ENCODE measurements at places on chromosomes 1 and 21.

DNA sequence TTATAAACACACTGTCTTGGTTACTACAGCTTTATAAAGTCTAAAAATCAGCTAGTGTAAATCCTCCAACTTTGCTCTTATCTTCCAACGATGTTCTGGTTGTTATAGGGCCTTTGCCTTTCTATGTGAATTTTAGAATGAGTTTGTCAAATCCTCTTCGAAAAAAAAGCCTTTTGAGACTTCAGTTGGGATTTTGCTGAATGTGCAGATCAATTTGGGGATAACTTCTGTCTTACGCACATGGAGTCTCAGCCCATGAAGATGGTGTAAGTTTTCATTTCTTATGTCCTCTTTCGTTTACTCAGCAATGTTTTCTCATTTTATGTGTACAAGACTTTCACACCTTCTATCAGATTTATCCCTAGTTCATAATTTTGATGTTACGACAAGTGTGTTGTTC, 64.8 kb upstream of the ADARB1 start:
- H3K27me3 ChIP-seq: peaks cover 36% of the 10 kb centered on the region
- no peaks in the 10 kb centered on the region for H3K36me3 ChIP-seq
- H3K4me1 ChIP-seq: peaks cover 54% of the 10 kb centered on the region
- H3K4me3 ChIP-seq: no peak overlapping the region

GRCh38 chr1:172895761-172896160, 155.0 kb downstream of the TNFSF18 start:
- DNase-seq: no peak
- H3K36me3 ChIP-seq: no peaks in the 10 kb centered on the region
- peaks cover 7% of the 10 kb centered on the region for H3K4me1 ChIP-seq
- H3K4me3 ChIP-seq: no peak overlapping the region
- H3K27me3 ChIP-seq: peaks cover 51% of the 10 kb centered on the region

- no peaks in the 10 kb centered on the region for H3K4me1 ChIP-seq
- H3K4me3 ChIP-seq: no peak overlapping the region
- no peaks in the 10 kb centered on the region for H3K36me3 ChIP-seq
- no peak for DNase-seq
Measured at GRCh38 chr1:216627252-216627651, 96.0 kb downstream of the ESRRG start.

GRCh38 chr1:113987259-113987658, 8.0 kb downstream of the OLFML3 start:
- H3K4me3 ChIP-seq: no peak overlapping the region
- peaks cover 32% of the 10 kb centered on the region for H3K36me3 ChIP-seq
- no peak overlapping the region for H3K27ac ChIP-seq
- peaks cover 10% of the 10 kb centered on the region for H3K27me3 ChIP-seq
- no peak for DNase-seq

GRCh38 chr1:63262459-63262770, 60.0 kb upstream of the FOXD3 start:
- no peak overlapping the region for H3K27ac ChIP-seq
- no peak overlapping the region for H3K4me3 ChIP-seq

GRCh38 chr21:33760641-33761440, 118.5 kb downstream of the ITSN1 start:
- peak overlapping the region; percentile 79 for H3K27ac ChIP-seq
- no peak overlapping the region for H3K4me3 ChIP-seq
- DNase-seq: no peak
- peaks cover 58% of the 10 kb centered on the region for H3K36me3 ChIP-seq
- H3K4me1 ChIP-seq: peaks cover 7% of the 10 kb centered on the region

DNA sequence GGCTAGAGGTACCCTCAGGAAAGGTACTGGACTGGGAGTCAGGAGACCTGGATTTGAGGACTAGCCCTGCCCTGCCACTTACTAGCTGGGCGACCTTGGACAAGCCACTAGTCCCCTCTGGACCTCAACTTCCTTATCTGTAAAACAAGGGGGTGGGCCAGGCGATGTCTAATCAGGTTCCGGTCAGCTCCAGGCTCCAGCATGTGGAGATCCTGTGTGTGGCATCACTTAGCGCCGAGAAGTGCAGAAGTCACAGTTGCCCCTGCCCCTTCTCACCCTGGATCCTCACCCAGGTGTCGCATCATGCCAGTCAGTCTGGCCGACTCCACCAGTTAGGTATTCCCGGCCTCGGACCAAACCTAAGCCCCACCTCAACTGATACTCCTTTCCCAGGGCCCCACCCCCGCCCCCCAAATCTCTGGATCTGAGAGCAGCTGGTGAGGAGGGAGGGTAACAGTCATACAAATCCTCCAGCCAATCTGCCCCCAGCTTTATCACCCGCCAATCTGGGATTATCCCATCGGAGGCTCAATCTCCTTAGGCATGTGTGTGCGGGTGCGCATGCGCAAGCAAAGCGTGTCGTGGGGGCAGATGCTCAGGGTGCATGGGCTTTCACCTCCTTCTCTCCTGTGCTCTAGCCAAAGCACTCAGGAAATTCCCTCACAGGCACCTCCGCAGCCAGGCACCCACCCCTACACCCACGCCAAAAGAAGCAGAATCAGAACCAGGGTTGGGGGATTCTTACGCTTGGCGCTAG, 5.4 kb downstream of the CELF3 start:
- DNase-seq: no peak
- peaks cover 7% of the 10 kb centered on the region for H3K4me1 ChIP-seq
- H3K36me3 ChIP-seq: no peaks in the 10 kb centered on the region
- no peak overlapping the region for H3K4me3 ChIP-seq
- H3K27me3 ChIP-seq: peaks cover 25% of the 10 kb centered on the region
- no peak overlapping the region for H3K27ac ChIP-seq

DNA sequence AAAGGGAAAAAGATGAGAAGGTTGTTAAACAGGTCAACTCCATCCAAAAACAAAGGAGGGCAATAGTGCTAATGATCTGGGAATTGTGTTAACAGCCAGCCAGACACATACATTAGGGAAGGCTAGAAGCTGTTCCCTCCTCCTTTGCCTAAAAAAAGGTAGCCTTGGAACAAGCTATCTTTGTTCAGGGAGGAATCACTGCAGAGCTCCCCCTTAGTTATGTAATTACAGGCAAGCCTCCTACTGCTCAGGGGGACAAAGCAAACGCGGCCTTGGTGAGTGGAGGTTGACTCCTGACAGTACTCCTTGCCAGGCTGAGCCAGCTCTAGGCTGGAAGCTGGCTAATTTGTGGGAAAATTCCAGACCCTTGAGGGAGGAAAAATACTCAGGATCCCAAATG, 97.6 kb downstream of the VAV3 start:
- peaks cover 4% of the 10 kb centered on the region for H3K27me3 ChIP-seq
- H3K4me1 ChIP-seq: peaks cover 11% of the 10 kb centered on the region
- DNase-seq: no peak
- H3K27ac ChIP-seq: peak overlapping the region; percentile 46
- H3K36me3 ChIP-seq: peaks cover 5% of the 10 kb centered on the region
- no peak overlapping the region for H3K4me3 ChIP-seq

GRCh38 chr1:199746666-199747384, 280.7 kb upstream of the NR5A2 start:
- no peak overlapping the region for H3K27ac ChIP-seq
- no peak for DNase-seq
- peaks cover 39% of the 10 kb centered on the region for H3K4me1 ChIP-seq
- H3K27me3 ChIP-seq: peaks cover 9% of the 10 kb centered on the region

DNA sequence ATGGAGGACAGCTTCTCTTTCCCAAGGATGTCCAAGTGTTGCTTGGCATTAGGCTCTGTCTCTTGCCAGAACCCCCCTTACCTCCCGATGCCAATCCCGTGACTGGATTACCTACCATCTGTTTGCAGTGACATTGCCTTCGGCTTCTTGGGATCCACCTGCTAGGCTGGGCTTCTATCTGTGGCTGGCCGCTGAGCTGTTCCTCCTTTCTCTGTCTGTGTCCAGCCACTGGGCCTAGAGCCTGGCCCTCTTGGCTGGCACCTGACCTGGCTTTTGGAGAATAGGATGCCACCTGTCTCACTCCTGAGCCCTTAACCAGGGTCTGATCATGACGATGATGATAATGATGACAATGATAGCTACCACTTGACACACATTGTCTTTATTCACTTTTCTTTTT, 41.6 kb upstream of the STUM start:
- peaks cover 15% of the 10 kb centered on the region for H3K4me1 ChIP-seq
- no peak for DNase-seq
- H3K4me3 ChIP-seq: no peak overlapping the region
- no peaks in the 10 kb centered on the region for H3K36me3 ChIP-seq

DNA sequence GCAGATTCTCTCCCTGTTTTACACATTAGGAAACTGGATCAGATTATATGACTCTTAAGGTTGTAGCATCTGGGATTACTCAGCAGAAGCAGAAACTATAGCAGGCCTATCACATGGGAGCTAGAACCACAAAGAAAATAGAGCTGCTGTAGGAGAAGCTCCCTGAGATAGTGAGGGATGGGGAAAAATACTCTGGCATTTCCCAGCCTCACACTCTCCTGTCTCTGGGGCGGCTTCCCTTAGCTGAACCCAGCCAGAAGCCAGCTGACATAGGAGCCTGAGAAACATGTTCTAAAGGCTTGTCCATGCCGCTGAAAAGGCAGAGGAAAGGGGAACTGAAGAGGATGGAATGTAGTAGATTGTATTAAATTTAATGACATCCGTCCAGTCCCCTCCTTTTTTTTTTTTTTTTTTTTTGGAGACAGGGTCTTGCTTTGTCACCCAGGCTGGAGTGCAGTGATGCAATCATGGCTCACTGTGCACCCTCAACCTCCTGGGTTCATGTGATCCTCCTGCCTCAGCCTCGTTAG, 76.8 kb upstream of the DNAJC6 start:
- no peak overlapping the region for H3K27ac ChIP-seq
- H3K27me3 ChIP-seq: peaks cover 5% of the 10 kb centered on the region
- H3K4me3 ChIP-seq: no peak overlapping the region
- H3K36me3 ChIP-seq: peaks cover 16% of the 10 kb centered on the region
- no peaks in the 10 kb centered on the region for H3K4me1 ChIP-seq

DNA sequence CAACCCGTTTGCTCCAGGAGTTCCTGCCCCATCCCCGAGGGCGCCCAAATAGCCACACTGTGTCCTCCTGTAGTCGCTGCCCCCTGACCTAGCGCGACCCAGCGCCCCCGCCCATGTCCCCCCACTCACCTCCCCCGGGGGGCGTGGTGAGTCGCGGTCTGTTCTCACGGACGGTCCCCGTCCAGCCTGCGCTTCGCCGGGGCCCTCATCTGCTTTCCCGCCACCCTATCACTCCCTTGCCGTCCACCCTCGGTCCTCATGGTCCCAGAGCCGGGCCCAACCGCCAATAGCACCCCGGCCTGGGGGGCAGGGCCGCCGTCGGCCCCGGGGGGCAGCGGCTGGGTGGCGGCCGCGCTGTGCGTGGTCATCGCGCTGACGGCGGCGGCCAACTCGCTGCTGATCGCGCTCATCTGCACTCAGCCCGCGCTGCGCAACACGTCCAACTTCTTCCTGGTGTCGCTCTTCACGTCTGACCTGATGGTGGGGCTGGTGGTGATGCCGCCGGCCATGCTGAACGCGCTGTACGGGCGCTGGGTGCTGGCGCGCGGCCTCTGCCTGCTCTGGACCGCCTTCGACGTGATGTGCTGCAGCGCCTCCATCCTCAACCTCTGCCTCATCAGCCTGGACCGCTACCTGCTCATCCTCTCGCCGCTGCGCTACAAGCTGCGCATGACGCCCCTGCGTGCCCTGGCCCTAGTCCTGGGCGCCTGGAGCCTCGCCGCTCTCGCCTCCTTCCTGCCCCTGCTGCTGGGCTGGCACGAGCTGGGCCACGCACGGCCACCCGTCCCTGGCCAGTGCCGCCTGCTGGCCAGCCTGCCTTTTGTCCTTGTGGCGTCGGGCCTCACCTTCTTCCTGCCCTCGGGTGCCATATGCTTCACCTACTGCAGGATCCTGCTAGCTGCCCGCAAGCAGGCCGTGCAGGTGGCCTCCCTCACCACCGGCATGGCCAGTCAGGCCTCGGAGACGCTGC, 1.1 kb downstream of the HTR6 start:
- H3K4me1 ChIP-seq: no peaks in the 10 kb centered on the region
- peaks cover 93% of the 10 kb centered on the region for H3K27me3 ChIP-seq
- DNase-seq: peak; percentile 41
- no peak overlapping the region for H3K27ac ChIP-seq
- H3K36me3 ChIP-seq: no peaks in the 10 kb centered on the region
- peak overlapping the region; percentile 79 for H3K4me3 ChIP-seq

DNA sequence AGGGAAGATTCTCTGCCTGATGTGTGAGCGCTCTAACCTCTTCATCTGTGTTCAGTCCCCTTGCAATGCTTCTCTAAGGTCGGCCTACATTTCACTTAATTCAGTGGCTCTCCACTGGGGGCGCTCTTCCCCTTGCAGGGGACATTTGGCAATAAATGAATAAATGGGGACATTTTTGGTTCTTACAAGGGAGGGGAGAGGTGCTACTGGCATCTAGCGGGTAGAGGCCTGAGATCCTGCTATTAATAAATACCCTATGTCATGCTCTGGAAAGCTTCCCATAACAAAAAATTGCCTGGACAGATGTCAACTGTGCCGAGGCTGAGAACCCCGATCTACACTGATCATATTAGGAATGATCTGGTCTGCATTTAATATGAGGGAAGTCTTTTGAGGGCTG, 25.9 kb upstream of the DNAJC11 start:
- H3K4me3 ChIP-seq: no peak overlapping the region
- DNase-seq: peak; percentile 74
- peaks cover 20% of the 10 kb centered on the region for H3K27me3 ChIP-seq
- H3K4me1 ChIP-seq: peaks cover 32% of the 10 kb centered on the region
- no peaks in the 10 kb centered on the region for H3K36me3 ChIP-seq

- H3K4me1 ChIP-seq: no peaks in the 10 kb centered on the region
- no peaks in the 10 kb centered on the region for H3K27me3 ChIP-seq
- H3K36me3 ChIP-seq: peaks cover 87% of the 10 kb centered on the region
- no peak overlapping the region for H3K27ac ChIP-seq
- no peak overlapping the region for H3K4me3 ChIP-seq
Measured at GRCh38 chr1:114457675-114458236, 53.2 kb downstream of the TRIM33 start.

Data from nephron progenitor cell (in vitro differentiated cells).